AML-193 (cell line): ENCODE measurements at places on chromosomes 7 and 10.

DNA sequence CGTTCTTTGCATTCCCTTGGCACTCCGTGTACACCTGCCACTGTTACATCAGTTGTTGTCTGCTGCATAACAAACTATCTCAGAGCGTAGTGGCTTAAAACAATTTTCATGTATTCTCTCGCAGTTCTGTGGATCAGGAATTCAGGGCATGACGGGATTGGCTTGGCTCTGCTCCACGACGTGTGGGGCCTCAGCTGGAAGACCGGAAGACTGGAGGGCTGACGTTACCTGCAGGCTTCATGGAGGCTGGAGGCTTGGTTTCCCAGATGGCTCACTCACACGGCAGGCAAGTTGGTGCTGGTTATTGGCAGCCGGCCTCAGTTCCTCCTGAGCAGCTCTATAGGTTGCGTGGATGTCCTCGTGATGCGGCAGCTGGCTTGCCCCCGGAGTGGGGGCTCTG lies 25.5 kb downstream of the NYAP1 start:
- DNase-seq = no peak

DNA sequence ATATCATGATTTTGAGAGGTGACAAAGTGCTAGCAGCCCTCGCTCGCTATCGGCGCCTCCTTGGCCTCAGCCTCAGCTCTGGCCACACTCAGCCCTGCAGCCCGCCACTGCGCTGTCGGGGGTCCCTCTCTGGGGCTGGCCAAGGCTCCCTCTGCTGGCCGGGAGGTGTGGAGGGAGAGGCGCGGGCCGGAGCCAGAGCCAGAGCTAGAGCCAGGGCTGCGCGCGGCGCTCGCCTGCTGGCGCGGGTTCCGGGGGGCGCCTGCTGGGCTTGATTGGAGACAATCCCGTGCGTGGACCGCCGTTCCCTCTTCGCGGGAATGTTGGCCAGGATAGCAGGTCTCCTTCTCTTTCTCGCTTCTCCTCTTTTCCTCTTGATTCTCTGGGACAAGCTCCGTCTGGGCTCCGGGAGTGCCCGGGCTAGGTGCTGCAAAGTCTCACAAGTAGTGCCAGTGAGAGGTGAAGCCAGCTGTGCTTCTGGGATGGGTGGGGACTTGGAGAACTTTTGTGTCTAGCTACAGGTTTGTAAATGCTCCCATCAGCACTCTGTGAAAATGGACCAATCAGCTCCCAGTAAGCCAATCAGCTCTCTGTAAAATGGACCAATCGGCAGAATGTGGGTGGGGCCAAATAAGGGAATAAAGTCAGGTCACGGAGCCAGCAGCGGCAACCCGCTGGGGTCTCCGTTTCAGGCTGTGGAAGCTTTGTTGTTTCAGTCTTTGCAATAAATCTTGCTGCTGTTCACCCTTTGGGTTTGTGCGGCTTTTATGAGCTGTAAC lies 43.4 kb upstream of the ELMO1 start:
- no peak for DNase-seq

DNA sequence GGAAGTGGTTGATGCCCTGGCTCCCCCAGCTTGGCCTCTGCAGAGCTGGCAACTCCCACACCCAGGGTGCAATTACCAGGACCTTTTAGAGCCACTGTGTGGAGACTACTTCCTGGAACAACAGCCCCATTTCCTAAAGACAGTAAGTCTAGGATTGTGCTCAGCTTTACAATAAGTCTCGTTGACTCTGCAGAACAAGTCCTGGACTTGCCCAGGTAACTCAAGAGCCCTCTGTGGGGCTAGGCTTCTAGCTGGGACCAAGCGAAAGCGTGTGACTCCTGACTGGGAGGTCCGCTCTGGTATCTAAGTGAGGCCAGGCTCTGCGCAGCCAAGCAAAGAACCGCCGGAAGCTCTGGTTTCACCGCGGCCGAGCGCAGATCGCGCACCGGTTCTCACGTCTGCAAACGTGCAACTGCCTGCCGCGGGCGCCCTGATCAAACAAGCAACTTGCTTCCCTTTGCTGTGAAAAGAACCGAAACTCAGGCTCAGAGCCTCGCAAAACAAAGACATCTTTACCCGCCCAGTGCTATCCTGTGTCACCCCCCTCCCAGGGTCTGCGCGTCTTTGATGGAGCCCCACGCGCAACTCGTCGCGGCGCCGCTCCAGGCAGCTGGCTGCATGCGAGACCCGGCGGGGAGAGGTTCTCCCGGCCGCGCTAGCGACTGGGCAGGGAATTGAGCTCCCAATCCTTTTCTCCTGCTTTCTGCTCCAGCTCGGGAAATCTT lies 4.4 kb upstream of the PDLIM1 start:
- DNase-seq = peak; percentile 46

- DNase-seq = no peak
These were observed 26.5 kb upstream of the C10orf67 start for GRCh38 chr10:23371073-23371472.

- no peak for DNase-seq
These were observed 733 bp upstream of the ARL5B start for GRCh38 chr10:18658271-18659124.

DNA sequence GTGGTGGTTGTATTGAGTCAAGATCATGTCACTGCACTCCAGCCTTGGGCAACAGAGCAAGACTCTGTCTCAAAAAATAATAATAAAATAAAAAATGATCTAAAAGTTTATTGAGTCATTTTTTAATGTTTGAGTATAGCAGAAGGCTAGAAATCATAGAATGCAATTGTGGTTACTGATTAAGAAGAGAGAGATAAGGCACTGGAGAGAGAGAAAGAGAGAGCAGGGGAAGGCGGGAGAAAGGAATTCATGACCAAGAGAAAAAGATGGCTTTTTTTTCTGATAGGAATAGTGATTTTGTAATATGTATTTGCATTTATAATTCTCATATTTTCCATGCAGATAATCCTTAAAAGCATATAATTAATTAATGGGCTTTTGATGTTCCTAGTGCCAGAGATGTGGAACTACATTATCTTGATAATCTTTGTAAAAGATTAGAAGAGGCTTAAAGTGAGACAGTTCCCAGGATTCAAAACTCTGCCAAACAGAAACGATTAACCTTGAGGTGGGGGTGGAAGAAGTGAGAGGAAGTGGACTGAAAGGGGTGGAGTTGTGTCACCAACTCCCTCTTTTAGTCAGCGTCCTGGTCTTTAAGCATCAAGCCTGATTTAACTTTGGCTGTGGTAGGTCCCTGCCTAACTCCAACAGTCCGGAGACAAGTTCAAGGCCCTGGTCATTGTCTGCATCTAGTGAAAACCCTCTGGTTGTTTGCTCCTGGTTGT lies 76.2 kb downstream of the CHN2 start:
- DNase-seq = peak; percentile 35

DNA sequence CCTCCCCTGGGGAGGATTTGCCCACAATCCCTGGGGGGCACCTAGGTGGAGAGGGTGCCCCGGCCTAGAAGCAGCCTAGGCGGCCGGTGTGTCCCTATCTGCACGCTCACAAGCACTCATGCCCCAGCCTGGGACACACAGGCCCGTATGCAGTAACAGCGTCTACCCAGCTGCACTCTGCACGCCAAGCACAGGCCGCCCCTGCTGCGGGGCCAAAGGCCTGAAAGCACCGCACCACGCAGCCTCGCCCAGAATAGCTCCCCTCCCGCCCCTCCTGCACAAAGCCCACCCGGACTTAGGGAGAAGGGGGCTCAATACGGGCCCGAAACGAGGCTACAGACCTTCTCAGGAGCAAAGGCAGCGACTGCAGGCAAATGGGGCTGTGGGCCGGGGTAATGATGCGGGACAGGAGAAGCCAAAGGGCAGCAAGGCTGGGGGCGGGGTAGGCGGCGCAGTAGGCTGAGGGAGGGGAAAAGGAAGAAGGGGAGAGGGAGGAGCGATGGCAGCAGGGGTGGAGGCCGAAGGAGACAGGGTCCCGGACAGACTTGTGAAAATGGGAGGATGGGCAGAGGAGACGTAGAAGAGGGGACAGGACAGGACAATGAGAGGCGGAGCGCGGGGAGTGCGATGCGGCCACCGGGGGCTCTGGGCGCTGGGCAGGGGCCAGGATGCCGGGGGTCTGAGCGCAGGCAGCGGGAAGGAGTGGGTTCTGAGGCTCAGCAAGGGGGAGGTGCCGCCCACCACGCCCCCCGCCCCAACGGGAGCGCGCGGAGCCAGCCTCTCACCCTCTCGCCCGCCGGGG lies 544 bp downstream of the GPRIN2 start:
- DNase-seq = no peak

GRCh38 chr10:43041422-43042342 lies 35.2 kb upstream of the RET start:
- DNase-seq = no peak

DNA sequence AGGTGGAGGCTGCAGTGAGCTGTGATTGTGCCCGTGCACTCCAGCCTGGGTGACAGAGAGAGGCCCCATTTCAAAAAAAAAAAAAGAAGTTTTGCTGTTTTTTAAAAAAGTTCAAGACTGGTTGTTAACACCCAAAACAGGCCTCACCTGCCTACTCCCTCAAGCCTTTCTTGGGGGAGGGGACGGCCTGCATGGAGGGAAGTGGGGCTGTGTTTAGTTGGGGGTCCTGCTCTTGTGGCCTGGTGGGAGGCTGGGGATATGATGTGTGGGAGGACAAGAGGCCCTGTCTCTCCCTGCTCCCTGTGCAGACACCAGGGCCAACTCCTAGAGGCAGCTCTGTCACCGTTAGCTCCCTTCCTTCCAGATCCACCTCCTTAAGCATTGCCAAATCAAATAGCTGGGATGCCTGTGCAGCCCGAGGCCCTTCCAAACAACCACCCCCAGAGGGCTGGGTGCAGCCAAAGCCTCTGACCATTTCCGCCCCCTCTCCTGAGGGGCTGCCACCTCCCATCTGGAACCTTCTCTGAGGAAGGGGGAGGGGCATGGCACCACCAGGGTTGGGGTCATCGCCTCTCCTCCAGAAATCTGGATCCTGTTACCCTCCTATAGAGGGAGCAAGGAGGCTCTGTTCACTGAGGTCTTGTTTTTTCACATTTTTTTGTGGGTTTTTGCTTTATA lies 32.9 kb upstream of the ANKRD2 start:
- DNase-seq = no peak

GRCh38 chr7:159010411-159010810 lies 134.3 kb downstream of the VIPR2 start:
- DNase-seq = no peak

GRCh38 chr7:95324431-95324830 lies at the start of gene PON1:
Gene PON1 (minus strand): TSS chr7:95324532. CDS start chr7:95324475, 57 bp downstream.
- no peak for DNase-seq

DNA sequence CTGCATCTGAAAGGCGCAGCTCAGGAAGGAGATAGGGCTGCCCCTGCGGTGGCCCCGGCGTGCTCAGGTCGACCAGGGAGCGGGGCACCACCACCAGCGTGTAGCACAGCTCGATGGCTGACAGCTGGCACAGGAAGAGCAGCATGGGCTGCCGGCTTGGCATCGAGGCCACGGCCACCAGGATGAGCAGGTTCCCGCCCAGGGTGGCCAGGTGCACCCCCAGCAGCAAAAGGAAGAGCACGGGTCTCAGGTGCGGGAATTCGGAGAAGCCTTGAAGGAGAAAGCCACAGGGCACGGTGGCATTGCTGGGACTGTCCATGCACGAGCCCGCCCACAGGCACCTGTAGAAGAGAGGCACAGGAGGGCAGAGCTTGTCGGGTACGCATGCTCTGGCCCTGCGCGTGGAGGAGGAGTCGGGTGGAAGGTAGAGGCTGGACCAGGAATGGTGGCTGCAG lies 33.9 kb downstream of the TAS2R41 start:
- no peak for DNase-seq

DNA sequence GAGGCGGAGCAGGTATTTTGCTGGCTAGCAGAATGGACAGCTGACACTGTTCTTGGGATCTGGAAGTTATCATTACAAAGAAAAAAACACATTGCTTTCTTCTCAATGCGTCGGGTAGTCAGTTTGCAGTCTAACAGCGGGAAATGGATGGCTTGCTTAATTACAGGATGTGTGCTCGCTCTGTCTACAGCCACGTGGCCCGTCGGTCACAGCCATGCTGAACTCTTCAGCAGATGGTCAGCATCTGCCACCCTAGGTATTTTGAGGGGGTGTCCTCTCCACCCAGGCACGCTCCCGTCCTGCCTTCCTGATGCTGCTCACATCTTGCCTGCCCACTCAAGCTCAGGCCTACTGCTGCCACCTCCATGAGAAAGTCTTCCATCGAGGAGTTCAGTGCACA lies 20.4 kb upstream of the INMT start:
- DNase-seq = no peak

GRCh38 chr10:48804740-48805182 lies 120.1 kb downstream of the WDFY4 start:
- DNase-seq = no peak
